Stimulated activated CD4-positive, alpha-beta T cell treated with anti-CD3 and anti-CD28 coated beads, Interleukin-2, amount 100 ng/mL, for 48 hours (primary cell): ENCODE measurements at places on chromosomes 6 and 20.

DNA sequence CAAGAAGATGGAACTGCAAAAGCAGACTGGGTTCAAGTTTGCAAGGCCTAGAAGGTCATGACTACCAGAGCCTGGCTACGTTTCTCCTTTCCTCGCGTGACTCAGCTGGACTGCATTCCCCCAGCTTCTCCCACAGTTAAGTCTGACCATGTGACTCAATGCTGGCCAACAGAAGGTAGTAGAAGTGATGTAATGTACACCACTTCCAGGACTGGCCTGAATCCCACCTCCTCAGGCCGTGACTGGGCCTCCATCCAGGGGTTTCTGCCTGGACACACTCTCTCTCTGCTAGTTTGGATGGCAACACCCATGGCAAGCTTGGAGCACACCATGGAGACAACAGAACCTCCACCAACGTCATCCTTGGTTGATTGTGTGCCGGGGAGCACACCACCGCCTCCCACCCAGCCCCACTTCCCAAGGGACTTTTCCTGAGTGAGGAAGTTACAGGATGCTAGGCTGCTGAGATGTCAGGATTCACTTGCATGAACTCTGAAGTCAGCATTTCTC is 112.0 kb upstream of the CDYL start:
- no peak for DNase-seq

GRCh38 chr6:15665237-15665636 is 2.4 kb upstream of the DTNBP1 start:
- DNase-seq: no peak

- no peak for DNase-seq
These were observed 10.2 kb downstream of the DOK5 start for GRCh38 chr20:54485631-54486030.

DNA sequence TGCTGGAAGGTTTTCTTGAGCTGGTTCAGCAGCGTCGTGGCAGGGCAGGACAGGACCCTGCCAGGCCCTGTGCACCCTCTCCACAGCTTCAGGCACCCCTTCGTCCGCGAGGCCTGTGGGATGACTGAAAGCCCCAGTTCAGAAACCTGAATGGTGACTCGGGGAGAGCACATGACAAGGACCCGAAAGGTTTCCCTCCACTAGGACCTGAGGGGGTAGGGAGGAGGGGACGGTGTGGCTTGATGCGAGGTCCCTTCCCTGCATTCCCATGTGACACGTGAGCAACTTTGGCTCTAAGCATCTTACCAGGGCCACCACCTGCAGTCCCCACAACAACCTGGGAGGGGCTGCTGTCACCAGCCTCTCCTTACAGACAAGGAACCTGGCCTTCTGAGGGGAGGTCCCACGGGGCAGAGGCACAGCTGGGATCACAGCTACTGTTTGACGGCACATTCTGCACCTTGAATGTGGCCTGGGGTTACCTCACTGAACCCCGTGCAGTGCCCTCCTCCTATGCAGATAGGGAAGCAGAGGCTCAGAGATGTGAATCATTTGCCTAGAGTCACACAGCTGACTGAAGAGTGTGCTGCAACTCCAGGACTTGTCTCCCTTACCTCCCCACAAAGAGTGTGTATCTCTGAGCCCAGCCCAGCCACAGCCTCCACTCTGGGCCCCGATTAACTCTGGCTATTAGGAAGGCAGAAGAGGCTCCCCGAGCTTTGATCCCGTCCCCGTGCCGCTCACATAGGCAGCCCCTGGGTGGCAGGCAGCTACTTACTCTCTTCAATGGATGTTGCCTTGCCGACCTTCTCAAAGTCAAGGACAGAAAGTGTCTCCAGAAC is 84.6 kb downstream of the PTPN1 start:
- no peak for DNase-seq

DNA sequence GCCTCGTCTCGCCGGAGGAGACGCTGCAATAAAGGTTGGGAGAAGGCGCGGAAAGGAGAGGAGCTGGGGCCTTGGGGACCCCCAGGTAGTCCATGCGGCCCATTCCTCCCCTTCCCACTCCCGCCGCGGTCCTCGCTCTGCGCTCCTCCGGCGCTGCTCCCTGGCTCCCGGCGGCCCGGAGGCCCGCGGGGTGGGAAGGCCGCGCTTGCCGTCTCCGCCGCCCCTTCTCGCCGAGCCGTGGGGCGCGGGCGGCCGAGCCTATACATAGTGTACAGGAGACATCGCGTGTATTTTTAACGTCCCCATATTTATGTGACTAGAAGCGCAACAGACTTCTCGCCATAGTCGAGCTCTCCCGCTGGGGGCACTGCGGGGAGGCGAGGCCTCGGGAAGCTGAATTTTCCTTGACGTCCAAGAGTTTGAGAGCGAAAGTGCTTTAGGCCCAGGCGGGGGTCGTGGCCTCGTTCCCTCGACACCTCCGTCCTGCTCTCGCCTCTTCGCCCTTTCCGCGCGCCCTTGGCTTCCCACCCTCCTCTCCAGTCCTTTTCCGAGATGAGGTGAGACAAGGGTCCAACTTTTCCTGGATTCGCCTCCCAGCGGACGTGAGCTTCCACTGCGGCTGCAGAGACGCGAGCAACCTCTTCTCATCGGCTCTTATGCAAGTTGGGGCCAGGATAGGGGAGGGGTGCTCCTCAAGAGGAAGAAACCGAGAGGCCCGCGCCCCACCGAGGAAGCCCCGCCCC is 29.0 kb downstream of the SLC12A5 start:
- DNase-seq: no peak

GRCh38 chr6:114564302-114564933 is 221.6 kb upstream of the HS3ST5 start:
- no peak for DNase-seq

GRCh38 chr6:140366991-140367390 is 992.5 kb upstream of the CITED2 start:
- no peak for DNase-seq

- no peak for DNase-seq
These were observed 1.0 kb downstream of the HELZ2 start for GRCh38 chr20:63572788-63573646.

DNA sequence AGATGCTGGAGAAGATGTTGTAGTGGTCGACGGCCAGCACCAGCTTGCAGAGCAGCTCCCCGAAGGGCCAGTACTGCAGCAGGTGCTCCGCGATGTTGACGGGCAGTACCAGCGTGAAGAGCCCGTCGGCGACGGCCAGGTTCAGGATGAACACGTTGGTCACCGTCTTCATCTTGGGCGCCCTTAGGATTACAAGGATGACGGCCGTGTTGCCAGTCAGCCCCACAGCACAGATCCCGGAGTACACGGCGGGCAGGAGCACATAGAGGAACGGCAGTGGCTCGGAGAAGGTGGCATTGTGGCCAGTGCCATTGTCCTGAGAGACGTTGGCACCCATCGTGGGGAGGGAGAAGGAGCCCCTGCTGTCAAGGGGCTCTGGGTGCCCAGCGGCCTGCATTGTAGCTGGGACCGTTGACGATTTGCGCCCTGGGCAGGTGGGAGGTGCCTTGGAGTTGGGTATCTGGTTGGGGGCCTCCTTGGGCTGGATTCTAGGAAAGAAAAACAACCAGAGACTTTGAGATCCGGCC is 867 bp downstream of the NPBWR2 start:
- DNase-seq: no peak

GRCh38 chr20:45991616-45992015 is 17.1 kb upstream of the MMP9 start:
- DNase-seq: no peak

GRCh38 chr6:148466158-148466557 is 123.5 kb downstream of the SASH1 start:
- DNase-seq: no peak

DNA sequence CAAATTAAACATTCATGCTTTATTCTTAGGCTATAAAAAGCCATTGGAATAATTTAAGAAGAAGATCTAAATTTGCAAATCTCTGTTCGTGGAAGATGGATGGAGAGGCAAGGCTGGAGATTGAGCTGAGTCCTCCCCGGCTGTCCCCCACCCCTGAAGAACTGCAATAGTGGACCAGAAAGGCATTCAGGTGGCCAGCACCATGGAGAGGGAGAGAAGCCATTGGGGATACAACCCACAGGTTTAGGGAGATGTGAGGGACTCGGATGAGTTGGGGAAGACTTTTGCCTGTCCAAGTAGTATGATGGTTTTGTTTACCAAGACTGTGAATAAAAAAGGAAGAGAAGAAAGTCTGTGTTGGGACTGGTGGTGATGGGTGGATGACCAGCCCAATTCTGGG is 120.8 kb downstream of the F13A1 start:
- no peak for DNase-seq

DNA sequence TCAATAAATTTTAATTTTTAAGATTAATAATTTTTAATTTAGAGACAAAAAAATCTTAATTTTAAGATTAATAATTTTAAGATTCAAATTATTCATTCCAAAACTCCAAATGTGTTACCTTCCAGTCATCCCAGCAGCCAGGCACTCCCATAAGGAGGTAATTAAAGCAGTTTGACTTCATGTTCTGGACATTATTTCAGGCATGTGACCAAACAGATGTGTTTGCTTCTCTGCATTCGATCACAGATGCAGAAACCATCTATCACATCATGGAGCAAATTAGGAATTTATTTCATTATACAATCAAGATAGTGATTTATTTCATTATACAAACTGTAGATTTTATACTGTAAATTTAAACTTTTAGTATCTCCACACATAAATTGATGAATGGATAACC is 150.3 kb downstream of the AKAP7 start:
- DNase-seq: no peak

DNA sequence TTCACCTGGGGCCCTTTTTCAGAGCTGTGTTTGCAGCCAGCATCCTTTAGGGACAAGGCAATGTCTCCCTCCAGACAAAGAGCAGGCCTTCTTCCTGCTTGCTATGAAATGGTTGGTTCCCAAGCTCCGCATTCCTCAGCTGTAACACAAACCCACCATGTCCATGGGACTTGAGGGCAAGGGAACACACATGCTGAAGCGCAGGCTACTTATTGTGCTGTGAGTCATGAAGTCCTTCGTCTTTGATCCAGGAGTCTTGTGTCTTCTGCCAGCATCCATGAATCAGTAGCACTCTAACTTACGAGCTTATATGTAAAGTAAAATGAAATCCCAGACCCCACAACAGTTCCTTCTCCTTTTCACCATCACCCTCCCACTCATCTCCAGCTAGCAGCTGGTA is 59.0 kb downstream of the ANKRD60 start:
- no peak for DNase-seq

DNA sequence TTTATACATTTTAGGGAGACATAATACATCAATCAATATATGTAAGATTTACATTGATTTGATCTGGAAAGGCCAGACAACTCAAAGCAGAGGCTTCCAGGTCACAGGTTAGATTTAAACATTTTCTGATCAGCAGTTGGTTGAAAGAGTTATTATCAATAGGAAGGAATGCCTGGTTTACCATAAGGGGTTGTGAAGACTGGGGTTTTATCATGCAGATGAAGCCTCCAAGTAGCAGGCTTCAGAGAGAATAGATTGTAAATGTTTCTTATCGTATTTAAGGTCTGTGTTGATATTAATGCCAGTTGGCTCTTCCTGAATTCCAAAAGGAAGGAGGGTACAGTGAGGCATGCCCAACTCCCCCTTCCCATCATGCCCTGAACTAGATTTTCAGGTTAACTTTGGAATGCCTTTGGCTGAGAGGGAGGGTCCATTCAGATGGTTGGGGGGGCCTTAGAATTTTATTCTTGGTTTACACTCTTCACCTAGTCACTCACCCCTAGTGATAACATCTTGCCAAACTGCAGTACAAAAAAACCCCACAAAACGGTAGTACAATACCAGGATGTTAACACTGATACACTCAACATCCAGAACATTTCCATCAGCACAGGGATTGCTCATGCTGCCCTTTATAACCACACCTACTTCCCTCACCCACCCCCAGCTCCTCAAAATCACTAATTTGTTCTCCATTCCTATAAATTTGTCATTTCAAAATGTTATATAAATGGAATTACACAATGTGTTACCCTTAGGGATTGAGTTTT is 259.6 kb upstream of the PLN start:
- no peak for DNase-seq

- no peak for DNase-seq
These were observed 34.5 kb downstream of the COL19A1 start for GRCh38 chr6:69900869-69901268.

- DNase-seq: no peak
These were observed 10.5 kb downstream of the NT5E start for GRCh38 chr6:85460154-85460920.
